ENCODE measurements at places on chromosomes 7 and 10. TPM values are rescaled to one million over a fixed set of nuclear protein-coding genes. Genes with fewer than 3 reads are reported as not detected.

GRCh38 chr7:11021468-11021867 is 47.8 kb downstream of the PHF14 start:
- H3K36me3 ChIP-seq, result peaks cover 24% of the 10 kb centered on the region
- no peak for DNase-seq
- H3K27ac ChIP-seq, result no peak overlapping the region
- no peak overlapping the region for H3K4me3 ChIP-seq
- no peaks in the 10 kb centered on the region for H3K4me1 ChIP-seq

DNA sequence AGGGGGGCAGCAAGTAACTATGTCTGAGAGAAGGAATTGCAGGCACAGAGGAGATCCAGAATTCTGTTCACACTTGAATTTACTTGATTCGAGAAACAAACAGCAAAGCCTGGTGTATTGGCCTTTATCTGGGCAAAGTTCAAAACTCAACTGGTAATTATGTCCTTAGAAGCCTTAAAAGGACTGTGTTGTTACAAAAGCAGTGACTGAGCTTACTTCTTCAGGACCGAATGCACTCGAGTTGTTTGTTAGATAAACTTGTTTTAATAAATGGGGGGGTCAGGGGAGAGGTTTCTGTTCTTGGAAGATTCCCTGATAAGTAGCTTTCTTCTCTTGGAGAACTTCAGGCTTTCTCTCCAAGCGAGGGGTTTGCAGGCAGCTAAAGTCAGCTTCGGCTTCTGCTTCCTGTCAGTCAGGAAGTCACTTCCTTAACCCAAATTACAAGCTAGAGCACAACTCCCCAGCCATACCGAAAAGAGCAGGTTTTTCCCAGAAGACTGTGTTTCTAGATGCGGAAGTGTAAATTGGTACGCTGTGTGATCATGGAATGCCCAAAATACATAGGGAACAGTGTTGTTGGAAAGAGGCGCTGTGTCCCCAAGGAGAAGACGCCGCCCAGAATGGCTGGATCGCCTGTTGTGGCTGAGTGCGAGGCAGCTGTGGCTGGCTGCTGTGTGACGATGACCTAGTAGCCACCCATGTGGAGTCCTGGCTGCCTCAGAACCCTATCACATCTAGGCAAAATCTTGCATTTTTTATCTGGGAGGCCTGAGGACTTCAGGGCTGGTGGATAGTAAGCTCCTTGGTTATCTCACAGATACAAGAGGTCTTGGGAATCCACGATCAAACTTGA is 110.4 kb downstream of the TCF7L2 start:
- H3K36me3 ChIP-seq, result no peaks in the 10 kb centered on the region
- H3K27me3 ChIP-seq, result peaks cover 2% of the 10 kb centered on the region
- H3K4me3 ChIP-seq, result no peak overlapping the region
- DNase-seq, result no peak

Gene HELLS
- 47.7 TPM for total RNA-seq

DNA sequence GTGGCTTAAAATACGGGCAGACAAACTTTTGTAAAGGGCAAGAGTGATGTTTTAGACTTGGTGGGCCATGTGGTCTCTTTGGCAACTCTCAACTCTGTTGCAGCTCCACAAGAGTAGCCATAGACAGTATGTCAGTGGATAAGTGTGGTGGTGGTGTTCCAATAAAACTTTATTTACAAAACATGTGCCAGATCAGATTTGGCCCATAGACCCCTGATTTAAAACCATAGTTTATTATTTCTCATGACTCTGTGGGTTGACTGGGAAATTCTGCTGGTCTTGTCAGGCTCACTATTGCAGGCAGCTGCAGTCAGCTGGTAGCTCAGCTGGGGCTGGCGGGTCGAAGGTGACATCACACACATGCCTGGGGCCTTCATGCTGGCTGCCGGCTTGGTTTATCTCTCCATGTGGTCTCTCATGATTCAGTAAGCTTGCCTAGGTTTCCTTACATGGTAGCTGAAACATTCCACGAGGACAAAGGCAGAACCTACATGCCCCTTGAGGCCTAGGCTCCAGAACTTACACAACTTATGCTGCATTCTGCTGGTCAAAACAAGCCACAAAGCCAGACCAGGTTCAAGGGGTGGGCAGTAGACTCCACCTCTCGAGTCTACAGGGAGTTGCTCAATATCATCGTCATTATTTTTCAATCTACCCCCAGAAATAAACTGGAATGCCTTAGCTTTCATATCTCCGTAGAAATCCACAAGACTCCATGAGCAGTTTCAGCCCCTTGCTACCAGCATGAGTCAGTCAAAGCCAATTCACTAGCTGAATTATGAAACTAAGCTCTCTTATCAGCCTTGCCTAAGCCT is 245.7 kb downstream of the WDR11 start:
- H3K4me3 ChIP-seq, result no peak overlapping the region
- H3K27me3 ChIP-seq, result no peaks in the 10 kb centered on the region
- no peaks in the 10 kb centered on the region for H3K36me3 ChIP-seq
- H3K4me1 ChIP-seq, result no peaks in the 10 kb centered on the region
- DNase-seq, result no peak
- no peak overlapping the region for H3K27ac ChIP-seq

DNA sequence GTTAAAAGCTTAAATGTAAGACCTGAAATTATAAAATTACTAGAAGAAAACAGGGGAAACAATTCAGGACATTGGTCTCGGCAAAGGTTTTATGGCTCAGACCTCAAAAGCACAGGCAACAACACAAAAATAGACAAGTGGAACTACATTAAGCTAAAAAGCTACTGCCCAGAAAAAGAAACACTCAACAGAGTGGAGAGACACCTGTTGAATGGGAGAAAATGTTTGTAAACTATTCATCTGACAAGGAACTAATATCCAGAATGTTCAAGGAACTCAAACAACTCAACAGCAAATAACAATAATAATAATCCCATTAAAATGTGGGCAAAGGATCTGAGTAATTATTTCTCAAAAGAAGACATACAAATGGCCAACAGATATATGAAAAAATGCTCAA is 170.4 kb downstream of the FRMD4A start:
- no peak overlapping the region for H3K27ac ChIP-seq
- H3K4me1 ChIP-seq, result no peaks in the 10 kb centered on the region
- DNase-seq, result no peak

Gene RBP3
- not detected for total RNA-seq

Gene TDRD1
- not detected for total RNA-seq

GRCh38 chr10:103645141-103646054 is 151.9 kb downstream of the NEURL1 start:
- H3K27me3 ChIP-seq, result no peaks in the 10 kb centered on the region
- H3K27ac ChIP-seq, result no peak overlapping the region
- peaks cover 2% of the 10 kb centered on the region for H3K36me3 ChIP-seq
- H3K4me1 ChIP-seq, result no peaks in the 10 kb centered on the region
- no peak overlapping the region for H3K4me3 ChIP-seq

Gene GDI2
- 114 TPM for total RNA-seq

Gene CALML5
- not detected for total RNA-seq

DNA sequence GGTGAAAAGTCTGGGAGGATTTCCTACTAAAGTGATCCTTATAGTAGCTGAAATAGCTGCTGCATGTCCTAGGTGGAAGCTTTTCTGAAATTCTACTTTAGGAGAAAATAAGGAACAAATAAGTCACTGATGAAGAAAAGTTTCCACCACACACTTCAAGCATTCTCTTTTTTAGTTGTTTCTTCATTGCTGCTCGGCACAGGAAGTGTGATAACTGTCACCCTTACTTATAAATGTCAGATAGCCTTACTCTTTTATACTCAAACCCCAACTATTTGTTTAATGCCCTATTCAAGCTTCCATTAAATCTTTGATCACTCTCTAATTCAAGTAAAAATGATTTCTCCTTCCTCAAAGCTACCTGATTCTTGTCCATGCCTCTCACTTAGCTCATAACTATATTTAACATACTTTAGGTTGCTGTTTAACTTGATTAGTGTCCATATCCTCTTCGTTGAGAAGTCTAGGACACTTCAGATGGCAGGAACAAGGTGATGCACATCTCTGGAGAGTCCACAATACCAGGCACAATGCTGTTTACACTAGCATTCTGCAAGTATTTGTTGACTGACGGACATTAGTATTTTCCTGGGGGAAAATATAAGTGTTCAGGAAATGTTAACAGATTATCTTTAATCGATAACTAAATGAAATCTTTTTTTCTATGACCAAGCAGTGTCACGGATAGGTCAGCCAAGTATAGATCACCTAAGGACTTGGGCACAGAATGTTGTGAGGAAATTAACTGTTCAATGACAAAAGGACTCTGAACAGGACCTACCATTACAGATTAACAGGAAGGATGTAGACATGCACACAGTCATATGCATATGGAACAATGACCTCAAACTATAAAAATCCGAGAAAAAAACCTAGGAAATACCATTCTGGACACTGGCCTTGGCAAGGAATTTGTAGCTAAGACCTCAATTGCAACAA is 67.4 kb downstream of the ZNF438 start:
- H3K36me3 ChIP-seq, result no peaks in the 10 kb centered on the region
- H3K4me1 ChIP-seq, result peaks cover 4% of the 10 kb centered on the region
- no peak overlapping the region for H3K27ac ChIP-seq
- peak; percentile 30 for DNase-seq

DNA sequence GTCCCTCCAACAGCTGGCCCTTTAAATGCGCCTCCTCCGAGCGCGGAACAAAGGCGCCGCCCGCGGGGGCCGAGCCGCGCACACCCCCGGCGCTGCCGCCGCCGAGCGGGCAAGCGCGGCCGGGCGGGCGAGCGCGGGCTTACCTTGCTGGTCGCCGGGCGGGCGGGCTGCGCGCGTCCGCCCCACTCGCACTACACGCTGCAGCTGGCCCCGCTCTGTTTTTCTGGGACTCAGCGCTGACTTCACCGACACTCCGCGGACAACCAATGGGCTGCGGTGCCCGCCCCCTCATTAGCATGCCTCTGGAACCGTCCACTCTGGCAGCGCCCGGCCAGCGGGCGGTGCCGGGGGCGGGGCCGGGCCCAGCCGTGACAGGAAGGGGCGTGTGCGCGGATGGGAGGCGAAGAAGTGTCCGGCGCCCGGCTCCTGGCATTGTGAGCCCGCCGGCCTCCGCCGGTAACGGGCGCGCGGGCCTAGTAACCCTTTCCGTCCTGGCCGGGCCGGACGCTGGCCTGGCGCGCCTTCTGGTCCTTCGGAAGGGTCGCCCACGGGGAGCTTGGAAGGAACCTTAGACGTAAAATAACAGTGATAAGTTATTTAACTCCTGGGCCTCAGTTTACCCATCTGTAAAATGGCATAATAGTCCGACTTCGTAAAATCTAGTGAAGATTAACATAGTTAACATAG is at the start of gene SORBS1:
SORBS1 (minus strand) TSS at position 195 of the 687 bp plus-strand sequence. CDS start 120,236 bp downstream, outside the sequence.
- peak within 1 kb of the TSS; percentile 47 for H3K27ac ChIP-seq
- peaks cover 5% of the 10 kb centered on the region for H3K4me1 ChIP-seq
- H3K36me3 ChIP-seq, result no peaks in the 10 kb centered on the region
- H3K4me3 ChIP-seq, result peak within 1 kb of the TSS; percentile 78
- DNase-seq, result peak; percentile 81

DNA sequence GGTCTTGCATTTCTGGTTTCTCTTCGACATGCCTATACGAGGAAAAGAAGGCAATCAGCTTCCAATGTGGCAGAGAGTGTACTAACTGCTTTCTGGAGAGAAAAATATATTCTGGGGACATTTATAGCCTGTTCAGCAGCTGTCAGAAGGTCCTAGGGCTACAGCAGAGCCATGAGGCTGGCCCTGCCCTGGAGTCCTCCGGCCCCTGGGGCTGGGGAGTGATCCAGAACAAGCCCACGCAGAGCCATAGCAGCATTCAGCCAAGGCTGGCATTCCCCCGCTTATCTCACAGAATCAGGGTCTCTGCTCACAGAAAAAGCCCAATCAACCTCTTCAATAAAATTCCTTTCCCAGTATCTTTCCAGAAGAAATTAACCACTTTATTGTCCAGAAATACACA is 48.9 kb downstream of the FZD1 start:
- no peaks in the 10 kb centered on the region for H3K27me3 ChIP-seq
- no peak overlapping the region for H3K27ac ChIP-seq
- no peaks in the 10 kb centered on the region for H3K4me1 ChIP-seq
- H3K4me3 ChIP-seq, result no peak overlapping the region

Gene TMEM229A
- not detected for total RNA-seq

GRCh38 chr7:81300753-81301152 is 381.9 kb upstream of the SEMA3C start:
- H3K4me1 ChIP-seq, result no peaks in the 10 kb centered on the region
- H3K4me3 ChIP-seq, result no peak overlapping the region
- no peak overlapping the region for H3K27ac ChIP-seq
- DNase-seq, result no peak

Gene STEAP1B
- not detected for total RNA-seq

DNA sequence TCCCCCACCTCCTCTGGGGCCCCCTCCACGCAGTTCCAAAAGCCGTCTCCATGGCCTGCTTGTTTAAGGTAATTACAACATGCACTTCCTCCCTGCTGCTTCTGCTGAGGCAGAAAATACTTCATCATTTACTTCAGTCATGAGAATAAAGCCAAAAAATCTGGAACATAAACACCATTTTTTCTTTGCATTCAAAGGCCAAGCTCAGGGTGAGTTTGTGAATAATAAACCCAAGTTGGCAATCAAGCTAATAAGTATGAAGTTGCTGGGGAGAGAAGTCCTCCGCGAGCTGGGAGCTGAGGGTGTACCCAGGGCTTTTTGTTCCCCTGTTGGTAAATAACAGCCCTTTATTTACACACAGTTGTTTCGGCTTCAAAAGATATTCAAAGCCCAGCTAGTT is 70.5 kb downstream of the FAM204A start:
- no peak overlapping the region for H3K4me3 ChIP-seq
- no peaks in the 10 kb centered on the region for H3K36me3 ChIP-seq
- no peak overlapping the region for H3K27ac ChIP-seq
- DNase-seq, result no peak
- H3K27me3 ChIP-seq, result peaks cover 17% of the 10 kb centered on the region

- H3K27me3 ChIP-seq, result peaks cover 2% of the 10 kb centered on the region
- H3K4me3 ChIP-seq, result no peak overlapping the region
- H3K27ac ChIP-seq, result no peak overlapping the region
- no peaks in the 10 kb centered on the region for H3K36me3 ChIP-seq
Observed at GRCh38 chr7:113100121-113100603, 13.5 kb upstream of the GPR85 start.

- H3K4me1 ChIP-seq, result no peaks in the 10 kb centered on the region
- peaks cover 3% of the 10 kb centered on the region for H3K27me3 ChIP-seq
- no peaks in the 10 kb centered on the region for H3K36me3 ChIP-seq
- no peak for DNase-seq
Observed at GRCh38 chr7:3537210-3537875, 236.3 kb downstream of the SDK1 start.

DNA sequence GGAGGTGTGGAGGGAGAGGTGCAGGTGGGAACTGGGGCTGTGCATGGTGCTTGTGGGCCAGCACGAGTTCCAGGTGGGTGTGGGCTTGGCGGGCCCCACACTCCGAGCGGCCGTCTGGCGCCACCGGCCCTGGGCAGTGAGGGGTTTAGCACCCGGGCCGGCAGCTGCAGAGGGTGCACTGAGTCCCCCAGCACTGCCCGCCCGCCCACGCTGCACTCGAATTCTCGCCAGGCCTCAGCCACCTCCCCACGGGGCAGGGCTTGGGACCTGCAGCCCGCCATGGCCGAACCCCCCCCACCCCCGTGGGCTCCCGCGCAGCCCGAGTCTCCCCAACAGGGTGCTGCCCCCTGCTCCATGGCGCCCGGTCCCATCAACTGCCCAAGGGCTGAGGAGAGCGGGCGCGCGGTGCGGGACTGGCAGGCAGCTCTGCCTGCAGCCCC is 810.2 kb downstream of the PCDH15 start:
- H3K4me1 ChIP-seq, result no peaks in the 10 kb centered on the region
- H3K27me3 ChIP-seq, result no peaks in the 10 kb centered on the region
- H3K36me3 ChIP-seq, result no peaks in the 10 kb centered on the region
- H3K4me3 ChIP-seq, result no peak overlapping the region
- no peak overlapping the region for H3K27ac ChIP-seq

Gene PTPRZ1
- not detected for total RNA-seq

- H3K36me3 ChIP-seq, result no peaks in the 10 kb centered on the region
- H3K4me1 ChIP-seq, result no peaks in the 10 kb centered on the region
- H3K4me3 ChIP-seq, result no peak overlapping the region
Observed at GRCh38 chr10:112290054-112290373, 6.8 kb downstream of the TECTB start.
